ENCODE measurements at places on chromosomes 1 and 21.

- no peak for DNase-seq
Observed at GRCh38 chr1:52967666-52968065, 40.6 kb downstream of the SCP2 start.

DNA sequence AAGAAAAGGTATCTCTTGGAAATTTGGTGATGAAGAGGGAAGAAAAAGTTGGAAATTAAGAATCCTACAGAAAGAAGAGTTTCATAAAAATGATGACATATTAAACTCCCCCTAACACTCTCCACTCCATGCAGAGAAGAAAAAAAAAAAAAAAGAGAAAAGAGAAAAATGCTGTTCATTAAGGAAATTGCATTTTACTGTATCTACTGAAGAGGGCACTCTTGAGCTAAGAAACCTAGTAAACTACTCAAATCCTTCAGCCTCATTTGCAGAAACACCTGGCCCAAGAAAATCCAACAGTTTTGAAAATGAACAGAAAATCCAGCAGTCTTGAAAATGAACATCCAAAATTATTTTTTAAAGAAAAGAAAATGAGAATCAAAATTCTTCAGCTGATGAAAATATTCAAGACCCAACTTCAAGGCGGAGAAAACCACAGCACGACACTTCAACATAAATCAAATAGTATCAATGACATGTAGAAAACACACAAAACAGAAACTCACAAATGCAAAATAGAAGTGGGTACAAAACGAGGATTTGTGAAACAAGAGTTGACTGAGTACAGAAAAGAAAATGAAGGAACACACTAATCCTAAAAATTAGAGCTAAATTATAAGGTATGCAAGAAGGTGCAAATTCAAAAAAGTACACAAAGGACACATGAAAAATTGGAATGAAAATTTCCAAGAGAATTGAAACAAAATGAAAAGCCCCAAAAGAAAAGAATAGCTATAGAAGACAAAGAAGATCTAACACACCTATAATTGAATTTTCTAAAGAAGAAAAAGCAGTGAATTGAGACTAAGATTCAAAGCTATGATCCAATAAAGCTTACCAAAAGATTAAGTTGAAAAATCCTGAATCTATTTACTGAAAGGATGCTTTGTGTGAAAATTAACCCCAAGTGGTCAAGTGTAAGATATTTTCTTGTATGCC lies 73.2 kb upstream of the DNAJC6 start:
- peak; percentile 29 for DNase-seq

DNA sequence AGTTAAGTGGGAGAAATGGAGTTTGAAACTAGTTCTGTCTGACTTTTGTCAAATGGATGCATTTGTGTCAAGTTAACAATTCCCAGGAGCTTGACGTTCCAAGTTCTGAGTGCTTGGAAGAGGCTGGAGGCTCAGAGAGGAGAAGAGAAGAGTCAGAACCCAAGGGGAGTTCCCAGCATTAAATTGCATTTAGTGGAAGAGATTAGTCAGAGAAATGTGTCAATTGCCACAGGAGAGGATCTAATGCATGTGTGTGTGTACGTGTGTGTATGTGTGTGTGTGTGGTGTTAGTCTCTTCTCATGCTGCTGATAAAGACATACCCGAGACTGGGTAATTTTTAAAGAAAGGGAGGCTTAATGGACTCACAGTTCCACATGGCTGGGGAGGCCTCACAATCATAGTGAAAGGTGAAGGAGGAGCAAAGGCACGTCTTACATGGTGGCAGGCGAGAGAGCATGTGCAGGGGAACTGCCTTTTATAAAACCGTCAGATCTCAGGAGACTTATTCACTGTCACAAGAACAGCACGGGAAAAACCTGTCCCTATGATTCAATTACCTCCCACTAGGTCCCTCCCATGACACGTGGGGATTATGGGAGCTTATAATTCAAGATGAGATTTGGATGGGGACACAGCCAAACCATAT lies 101.5 kb upstream of the TMEM51 start:
- DNase-seq = no peak

DNA sequence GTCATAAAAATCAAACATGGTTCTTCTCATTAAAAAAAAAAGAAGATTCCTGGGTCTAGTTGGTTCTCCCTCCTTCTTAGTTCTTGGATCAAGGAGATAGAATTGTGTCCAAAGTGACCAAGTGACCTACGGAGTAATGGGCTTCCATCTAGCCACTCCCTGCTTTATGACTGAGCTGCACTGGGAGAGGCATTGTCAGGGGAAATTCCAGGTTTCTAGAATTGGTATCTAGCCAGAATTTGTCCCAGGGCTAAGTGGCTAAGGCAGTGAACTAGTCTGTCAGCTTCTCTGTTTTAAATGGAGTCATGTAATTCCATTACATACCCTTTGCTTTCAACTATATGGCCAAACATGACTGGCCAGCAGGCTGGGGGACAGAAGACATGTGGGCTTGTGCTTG lies 40.1 kb upstream of the ERG start:
- no peak for DNase-seq

DNA sequence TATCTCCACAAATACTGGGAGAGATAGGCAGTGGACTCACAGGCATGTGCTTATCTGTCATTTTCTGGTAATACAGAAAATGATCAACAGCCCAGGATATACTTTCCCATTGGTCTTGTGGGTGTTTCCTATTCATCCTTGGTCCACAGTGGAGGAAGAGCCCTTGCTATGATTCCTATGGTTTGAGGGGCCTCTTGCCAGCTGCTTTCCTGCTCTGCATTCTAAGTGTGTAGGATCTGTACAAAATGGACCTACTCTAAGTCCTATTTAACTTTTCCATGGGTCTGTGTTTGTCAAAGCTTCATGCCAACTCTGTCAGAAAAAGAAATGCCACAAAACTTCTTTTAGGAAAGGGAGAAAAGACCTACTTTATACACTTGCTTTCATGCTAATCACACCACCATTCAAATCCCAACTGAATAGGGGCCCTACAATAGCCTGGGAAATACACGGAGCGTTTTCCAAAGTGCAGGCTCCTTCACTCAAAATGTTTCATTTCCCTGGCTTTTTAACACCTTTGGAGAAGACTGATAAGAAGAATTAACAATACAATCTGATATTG lies 16.4 kb downstream of the PLPP3 start:
- no peak for DNase-seq

GRCh38 chr21:46121286-46122221 lies 23.6 kb downstream of the COL6A2 start:
- DNase-seq = no peak

GRCh38 chr21:15005391-15005790 lies 59.4 kb downstream of the NRIP1 start:
- DNase-seq = no peak

- DNase-seq = no peak
Observed at GRCh38 chr1:28905921-28906666, 8.3 kb upstream of the EPB41 start.

GRCh38 chr1:236979149-236979900 lies 24.9 kb downstream of the MT1HL1 start:
- no peak for DNase-seq

- no peak for DNase-seq
Observed at GRCh38 chr1:2169200-2169836, 25.3 kb downstream of the FAAP20 start.

DNA sequence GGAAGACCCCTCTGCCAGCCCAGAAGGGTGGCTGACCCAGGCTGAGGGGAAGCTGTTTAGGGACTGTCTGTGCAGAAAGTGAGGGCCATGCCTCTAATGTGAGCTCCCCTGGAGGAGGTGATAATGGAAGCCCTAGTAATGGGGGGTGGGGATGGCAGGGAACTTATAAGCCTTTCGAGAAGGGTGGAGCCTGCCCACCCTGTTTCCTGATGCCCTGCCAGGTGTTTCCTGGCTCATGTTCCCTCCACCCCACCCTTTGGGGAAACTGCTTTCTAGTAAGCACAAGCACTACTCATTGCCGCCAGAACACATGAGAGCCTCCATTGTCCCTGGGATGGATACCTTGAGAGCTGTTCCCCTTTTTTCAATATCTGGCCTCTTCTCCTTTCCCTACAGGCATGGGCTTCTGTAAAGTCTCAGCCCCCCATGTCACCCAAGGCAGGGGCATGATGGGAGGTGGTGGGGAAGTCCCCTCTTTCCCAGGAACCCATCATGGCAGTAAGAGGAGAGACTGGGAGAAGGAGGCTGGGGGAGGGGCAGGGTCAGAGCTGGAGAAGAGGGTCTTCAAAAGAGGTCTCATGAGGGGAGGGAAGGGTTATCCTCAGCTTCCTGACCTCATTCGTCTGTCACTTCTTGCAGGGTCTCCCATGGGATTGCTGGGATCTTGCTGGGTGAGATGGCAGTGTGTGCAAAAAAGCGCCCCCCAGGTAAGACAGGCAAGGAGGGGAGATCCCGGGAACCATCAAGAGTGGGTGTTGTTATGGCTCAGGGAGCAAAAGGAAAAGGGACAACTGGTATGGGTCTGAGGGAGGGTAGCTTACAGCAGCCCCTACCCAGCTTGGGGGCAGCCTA lies 2.4 kb downstream of the ATP8B2 start:
- peak; percentile 47 for DNase-seq

- no peak for DNase-seq
Observed at GRCh38 chr1:81044708-81045107, 756.0 kb upstream of the ADGRL2 start.

GRCh38 chr1:228869312-228869824 lies 134.1 kb downstream of the RHOU start:
- DNase-seq = no peak

DNA sequence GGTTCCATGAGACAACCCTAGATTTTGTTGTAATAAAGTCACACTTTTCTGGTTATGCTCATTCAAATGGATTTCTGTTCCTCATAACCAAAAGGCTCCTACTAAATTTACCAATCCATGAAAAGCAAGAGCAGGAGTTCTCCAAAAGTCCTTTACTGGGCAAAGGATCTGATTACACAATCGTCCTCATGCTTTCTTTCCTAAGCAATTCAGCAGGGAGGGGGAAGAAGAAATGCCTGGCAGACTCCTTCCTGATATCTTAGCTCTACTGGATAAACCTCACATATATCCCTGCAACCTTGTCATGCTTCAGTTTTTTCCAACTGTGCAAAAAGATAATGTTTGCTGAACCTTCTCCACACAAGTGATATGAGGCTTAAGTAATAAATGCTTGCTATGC lies 67.6 kb upstream of the GUCA2B start:
- no peak for DNase-seq

- peak; percentile 88 for DNase-seq
Observed at GRCh38 chr1:155176544-155177071, 3.0 kb downstream of the TRIM46 start.

GRCh38 chr1:99766378-99766800 lies at the start of gene FRRS1:
Gene FRRS1, minus strand, starts transcription at chr1:99766635. Its CDS starts 17,867 bp downstream, at chr1:99748768.
- DNase-seq = peak; percentile 30

DNA sequence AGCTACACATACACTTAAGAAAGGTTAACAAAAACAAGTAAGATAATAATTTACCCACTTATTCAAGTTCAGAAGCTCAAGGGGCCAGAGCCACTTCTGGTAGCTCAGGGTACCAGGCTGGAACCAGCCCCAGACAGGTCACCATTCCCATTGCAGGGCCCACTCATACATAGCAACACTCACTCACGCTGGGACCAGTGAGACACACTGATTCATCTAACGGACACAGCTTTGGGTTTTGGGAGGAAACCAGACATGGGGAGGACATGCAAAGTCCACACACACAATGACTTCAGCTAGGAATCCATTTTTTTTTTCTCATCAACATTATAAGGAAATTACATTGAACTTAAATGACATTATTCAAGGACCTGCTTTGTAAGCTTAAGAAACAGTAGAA lies 169.1 kb downstream of the ZC3H11B start:
- DNase-seq = no peak

DNA sequence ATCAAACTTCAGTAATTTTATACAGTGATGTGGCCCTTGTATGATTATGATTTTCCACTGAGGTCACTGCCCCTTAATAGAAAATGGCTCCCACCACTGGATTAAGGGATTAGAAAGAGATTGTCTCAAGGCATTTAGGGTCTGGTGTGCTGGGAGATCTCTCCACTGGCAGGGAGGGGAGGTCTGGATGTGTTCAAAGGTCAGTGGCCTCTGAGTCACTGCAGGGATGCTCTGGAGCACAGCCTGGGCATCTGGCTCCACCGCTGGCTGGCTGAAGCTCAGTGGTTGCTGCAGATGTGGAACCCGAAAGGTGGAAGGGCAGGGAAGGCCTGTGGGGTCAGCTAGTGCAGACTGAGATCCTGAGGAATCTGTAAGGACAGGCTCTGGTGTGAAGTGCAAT lies 18.3 kb upstream of the CHI3L1 start:
- no peak for DNase-seq

- DNase-seq = no peak
Observed at GRCh38 chr1:186792870-186793581, 35.7 kb upstream of the PLA2G4A start.

- DNase-seq = no peak
Observed at GRCh38 chr21:27213303-27213702, 246.4 kb upstream of the ADAMTS5 start.

- DNase-seq = no peak
Observed at GRCh38 chr1:94014635-94015488, 105.6 kb upstream of the GCLM start.

DNA sequence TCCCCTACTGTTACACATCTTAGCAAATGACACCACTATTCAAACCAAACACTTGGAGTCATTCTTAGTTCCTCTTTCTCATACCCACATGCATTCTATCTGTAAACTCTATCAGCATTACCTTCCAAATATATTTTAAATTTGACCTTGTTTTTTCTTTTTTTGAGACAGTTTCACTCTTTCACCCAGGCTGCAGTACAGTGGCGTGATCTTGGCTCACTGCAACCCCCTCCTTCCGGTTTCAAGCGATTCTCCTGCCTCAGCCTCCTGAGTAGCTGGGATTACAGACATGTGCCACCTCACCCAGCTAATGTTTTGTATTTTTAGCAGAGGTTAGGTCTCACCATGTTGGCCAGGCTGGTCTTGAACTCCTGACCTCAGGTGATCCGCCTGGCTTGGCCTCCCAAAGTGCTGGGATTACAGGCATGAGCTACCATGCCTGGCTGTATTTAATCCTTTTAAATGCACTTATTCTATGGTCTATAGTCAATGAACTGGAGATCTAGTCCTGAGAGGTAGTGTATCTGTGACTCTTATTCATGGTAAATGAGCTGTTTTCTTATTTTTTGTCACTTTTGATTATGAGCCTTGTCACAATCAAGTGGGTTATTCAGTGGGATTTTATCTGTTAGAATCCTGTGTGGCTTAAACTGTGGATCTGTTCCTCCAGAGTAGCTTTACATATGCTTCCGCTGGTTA lies 73.1 kb downstream of the GATAD2B start:
- no peak for DNase-seq

- DNase-seq = peak; percentile 26
Observed at GRCh38 chr21:41068967-41069642, 98.9 kb upstream of the BACE2 start.

GRCh38 chr1:174968750-174969244 lies 30.9 kb upstream of the CACYBP start:
- peak; percentile 80 for DNase-seq
